SW 1271 (cell line): ENCODE measurements at places on chromosomes 1 and 21.

- no peak for DNase-seq
Observed at GRCh38 chr1:203769505-203770343, 4.7 kb downstream of the LAX1 start.

- no peak for DNase-seq
Observed at GRCh38 chr1:108209456-108210108, 9.4 kb upstream of the SLC25A24 start.

DNA sequence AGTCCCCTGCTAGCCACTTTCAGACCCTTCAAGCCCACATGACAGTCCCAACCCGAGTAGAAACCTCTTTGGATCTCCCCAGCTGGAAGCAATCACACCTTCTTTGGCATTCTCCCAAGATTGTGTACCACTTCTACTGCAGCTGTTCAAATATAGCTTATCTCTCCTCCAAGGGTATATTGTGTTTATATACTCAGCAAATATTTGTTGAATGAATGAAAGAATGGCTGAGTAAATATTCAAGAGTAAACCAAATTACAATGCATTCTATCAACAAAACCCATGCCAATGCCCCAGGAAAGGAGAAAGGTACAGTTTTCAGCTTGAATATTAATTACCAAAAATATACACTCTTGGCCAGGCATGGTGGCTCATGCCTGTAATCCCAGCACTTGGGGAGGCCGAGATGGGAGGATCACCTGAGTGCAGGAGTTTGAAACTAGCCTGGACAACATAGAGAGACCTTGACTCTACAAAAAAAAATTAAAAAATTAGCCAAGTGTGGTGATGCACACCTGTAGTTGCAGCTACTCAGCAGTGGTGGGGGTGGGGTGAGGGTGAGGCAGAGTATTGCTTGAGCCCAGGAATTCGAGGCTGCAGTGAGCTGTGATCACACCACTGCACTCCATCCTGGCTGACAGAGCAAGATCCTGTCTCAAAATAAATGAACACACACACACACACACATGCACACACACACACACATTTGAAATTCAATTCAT, 68.5 kb downstream of the NIBAN1 start:
- DNase-seq: no peak

DNA sequence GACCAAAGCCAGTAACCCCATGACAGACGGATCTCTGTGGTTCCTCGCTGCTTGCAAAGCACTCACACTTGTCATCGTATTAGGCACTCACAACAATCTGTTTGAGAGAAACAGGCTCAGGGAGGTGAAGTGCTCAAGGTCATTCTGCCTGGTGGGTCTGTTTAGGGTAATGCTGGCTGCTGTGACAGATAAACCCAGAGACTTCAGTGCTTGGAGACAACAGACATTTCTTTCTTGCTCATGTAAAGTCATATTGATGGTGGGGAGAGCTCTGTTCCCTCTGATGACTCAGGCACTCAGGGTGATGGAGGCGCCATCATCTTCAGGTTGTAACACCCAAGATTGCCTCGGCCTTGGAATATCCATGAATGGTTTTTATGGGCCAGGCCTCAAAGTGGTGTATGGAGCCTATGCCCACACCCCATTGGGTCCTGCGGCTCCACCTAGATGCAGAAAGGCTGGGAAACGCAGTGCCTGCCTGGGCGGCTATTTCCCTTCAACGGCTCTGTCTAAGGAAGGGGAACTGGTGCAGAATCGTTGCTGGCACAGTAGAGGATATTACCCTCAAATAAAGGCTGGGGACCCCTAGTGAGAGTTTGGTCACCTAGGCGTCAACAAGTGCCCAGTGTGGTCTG, 71.6 kb upstream of the SELENON start:
- DNase-seq: no peak

- no peak for DNase-seq
Observed at GRCh38 chr1:184622136-184622823, 132.4 kb downstream of the EDEM3 start.

- DNase-seq: no peak
Observed at GRCh38 chr1:87450136-87450535, 121.5 kb downstream of the LMO4 start.

- DNase-seq: no peak
Observed at GRCh38 chr1:40161888-40162397, 756 bp downstream of the RLF start.

- no peak for DNase-seq
Observed at GRCh38 chr1:210855440-210855839, 278.5 kb downstream of the KCNH1 start.

- no peak for DNase-seq
Observed at GRCh38 chr1:109472779-109473178, 6.4 kb downstream of the SYPL2 start.

- DNase-seq: no peak
Observed at GRCh38 chr1:186210258-186210657, 164.8 kb downstream of the TPR start.

DNA sequence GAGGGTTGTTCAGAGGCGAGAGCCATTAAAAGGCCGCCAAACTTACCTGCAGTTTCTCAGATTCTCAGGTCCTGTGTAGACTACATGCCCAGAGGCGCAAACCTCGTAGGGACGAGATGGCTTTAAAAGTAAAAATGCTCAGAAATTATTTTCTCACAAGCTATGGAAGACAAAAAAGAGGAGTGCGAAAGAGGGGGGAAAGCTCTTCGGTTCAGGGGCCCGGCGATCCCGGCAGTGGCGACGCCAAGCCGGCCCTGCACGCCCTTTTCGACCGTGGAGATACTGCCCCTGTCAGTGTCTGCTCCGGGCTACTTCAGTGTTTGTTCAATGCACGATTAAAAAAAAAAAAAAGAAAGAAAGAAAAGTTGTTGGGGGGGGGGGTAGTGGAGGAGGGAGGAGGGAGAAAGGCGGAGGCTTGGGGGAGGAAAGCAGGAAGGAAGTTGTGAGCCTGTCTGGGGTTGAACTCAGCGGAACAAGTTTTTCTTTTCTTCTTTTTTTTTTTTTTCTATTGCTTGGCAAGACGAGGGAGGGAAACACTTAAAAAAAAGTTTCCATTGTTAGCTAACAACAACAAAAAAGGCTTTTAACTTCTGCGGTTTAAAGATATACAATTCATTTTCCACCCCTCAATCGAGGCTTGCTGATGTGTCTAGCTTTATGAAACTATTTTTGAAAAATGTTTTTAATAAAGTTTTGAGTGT, at the start of gene ITPKB:
Gene ITPKB (minus strand): TSS at position 288 of the 701 bp plus-strand sequence. CDS start 1,824 bp downstream, outside the sequence.
- no peak for DNase-seq

- DNase-seq: no peak
Observed at GRCh38 chr1:161177112-161177935, at the start of gene B4GALT3. TSS of gene B4GALT3 (minus strand) at chr1:161177507. CDS start at chr1:161176060, 1,447 bp downstream.

DNA sequence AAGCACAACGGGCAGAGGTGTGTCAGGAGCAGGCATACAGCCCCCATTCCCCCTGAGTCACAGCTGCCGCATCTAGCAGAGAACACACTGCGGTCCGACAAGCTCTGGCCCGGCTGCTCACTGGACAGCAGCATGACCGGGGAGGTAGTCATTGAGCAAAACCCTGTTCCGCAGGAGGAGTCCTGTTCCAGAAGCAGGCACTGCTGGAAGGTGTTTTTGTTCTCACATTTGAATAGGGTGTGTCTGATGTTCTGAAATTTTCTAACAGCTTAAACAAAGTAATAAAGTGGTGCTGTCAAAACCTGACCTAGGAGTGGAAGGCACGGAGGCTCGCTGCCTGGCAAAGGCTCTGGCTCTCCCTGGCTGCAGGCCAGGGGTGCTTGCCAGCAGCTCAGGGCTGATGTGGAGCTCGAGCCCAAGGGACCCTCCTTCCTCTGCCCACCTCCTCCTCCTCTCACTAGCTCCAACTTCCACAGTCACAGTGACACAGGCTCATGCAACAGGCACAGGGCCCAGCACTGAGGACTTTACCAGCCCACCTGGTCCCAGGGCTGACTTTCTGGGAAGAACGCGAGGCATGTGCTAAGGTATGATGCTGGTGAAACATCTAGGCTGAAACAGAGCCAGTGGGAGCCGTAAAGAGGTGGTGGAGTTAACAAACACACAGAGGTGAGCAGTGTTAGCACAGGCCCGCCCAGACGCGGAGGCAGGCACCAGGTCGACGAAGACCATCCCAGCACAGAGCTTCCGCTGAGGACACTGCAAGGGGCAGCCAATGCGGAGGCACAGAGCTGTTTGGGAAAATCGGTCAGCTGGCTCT, 118.6 kb upstream of the IFFO2 start:
- no peak for DNase-seq

- DNase-seq: no peak
Observed at GRCh38 chr1:98398649-98399048, 262.9 kb upstream of the SNX7 start.

GRCh38 chr1:208347191-208347590, 103.0 kb upstream of the PLXNA2 start:
- no peak for DNase-seq

DNA sequence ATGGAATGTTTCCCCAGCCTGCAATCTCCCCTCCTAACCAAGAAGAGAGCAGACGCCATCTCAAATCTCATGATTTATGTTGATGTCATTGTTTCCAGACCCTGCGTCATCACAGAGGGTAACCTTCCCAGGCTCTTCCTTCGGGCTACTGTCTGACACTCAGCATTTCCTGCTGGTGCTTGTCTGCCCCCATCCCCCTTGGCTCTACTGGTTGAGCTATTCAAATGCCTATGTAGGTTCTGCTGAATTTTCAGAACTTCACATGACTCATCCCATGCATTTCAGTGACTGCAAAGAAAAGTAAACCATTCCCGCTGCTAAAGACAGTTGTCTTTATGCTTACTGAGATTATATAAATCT, 24.8 kb upstream of the ITPKB start:
- no peak for DNase-seq

DNA sequence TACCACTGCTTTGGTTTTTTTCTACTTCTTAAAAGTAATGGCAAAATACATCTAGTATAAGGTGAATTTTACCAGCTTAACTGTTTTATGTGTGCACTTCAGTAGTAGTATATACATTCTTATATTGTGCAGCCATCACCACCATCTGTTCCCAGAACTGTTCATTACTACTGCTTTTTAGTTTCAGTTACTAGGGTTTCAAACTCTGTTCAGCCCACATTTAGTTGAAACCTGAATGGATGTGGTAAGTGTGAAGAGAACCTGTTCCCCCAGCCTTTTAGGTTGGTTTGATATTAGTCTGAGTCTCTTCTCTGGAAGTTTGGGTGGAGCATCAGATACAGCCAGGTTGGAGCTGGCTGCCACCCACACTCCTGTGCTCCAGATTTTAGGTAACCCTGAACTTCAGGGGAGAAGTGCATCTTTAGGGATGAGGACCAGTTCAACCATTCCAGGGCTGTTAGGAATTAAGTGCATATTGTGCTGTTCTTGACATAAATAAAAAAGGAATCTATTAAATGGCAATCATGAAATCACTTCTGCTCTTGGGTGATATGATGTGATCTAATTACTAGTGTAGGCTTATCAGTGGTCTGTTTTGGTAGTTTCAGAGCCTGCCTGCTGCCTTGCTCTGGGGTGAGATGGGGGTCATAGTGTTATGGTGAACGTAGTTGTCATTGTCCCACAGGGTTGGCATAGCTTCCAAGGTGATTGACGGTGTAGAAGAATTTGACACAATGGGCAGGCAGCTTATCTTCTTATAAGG, 32.1 kb downstream of the URB2 start:
- no peak for DNase-seq

- DNase-seq: no peak
Observed at GRCh38 chr1:25126562-25126961, 105.7 kb downstream of the SYF2 start.

GRCh38 chr1:68120136-68120791, 69.8 kb upstream of the DIRAS3 start:
- peak; percentile 57 for DNase-seq

DNA sequence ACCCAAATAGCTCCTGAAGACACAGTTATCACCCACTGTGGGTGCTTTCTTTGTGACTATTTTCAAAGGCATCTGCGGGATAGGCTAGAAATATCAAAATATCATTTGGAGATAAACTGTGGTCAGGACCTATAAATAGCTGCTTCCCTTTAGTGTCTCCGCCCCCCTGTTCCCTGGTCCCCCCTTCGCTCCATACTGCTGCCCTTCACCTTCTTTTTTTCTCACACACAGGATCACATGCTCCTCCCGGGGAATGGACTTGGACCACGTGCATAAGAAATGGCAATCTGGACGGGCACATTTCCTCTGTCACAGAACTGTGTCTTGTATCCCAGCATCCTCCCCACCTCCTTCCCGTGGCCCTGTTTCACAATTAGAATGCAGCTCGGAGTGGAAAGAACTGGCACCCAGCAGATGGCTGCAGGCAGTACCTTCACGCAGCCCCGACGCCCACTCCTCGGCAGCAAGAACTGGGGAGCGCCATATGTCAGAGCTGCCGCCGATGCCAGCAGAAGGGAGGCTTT, 68.8 kb upstream of the SSX2IP start:
- no peak for DNase-seq

DNA sequence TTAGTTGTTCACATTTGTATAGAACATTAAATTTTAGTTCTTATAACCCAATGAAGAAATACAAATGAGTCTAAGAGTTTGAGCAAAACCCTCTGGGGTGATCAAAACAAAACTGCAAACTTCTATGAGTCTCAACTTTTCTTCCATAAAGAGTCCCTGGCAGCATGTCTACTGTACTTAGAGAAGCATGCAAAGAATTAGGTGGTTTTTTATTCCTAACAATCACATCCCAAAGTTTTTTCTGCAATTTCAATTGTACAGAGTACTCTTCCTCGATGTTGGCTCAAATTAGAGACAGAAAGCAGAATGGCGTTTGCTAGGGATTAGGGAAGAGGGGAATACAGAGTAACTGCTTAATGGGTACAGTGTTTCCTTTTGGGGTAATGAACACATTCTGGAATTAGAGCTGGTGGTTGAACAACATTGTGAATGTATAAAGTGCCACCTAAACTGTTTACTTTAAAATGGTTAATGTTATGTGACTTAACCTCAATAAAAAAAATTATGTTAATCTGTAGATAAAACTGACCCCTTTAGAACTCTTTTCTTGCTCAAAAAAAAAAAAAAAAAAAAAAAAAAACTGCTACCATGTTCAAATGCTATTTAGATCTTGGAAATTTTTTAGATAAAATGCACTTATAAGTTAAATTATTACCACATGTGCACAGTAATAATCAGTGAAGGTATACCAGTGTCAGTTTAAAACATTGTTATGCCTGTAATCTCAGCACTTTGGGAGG, 4.8 kb downstream of the RC3H1 start:
- DNase-seq: no peak

GRCh38 chr1:41557751-41558455, 73.4 kb upstream of the EDN2 start:
- no peak for DNase-seq
